ENCODE measurements at places on chromosomes 4 and X. TPM values are rescaled to one million over a fixed set of nuclear protein-coding genes. Genes with fewer than 3 reads are reported as not detected.

- peak; percentile 8 for DNase-seq
Observed at GRCh38 chrX:9805956-9806355, 19.7 kb downstream of the SHROOM2 start.

DNA sequence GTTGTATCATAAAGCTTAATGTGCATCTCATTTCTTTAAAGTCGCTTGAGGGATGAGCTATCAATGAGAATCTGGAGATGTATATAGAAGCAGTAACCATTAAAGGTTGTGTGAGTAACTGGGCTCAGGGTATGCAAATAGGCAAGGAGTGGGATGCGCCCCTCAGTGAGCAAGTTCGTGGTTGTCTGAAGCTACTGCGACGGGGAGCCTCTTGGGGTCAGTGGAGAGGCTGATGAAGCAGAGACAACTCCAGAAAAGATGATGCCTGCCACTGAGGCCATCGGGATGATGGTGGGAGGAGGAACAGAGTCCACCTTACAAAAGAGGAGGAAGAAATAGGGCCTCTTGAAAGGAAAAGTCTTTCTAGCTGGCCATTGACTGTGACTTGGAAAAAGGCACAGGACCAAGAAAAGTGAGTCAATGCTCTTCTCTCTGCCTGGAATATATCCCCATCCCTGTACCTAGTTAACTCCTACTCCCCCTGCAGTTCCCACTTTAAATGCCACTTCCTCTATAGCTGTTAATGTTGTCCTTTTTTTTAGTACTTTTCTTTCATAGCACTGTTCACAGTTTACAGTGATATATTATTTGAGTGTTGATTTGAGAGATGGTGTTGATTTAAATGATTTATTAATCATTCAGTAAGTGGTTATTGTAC, 51.4 kb upstream of the LSM6 start:
- DNase-seq, result no peak

- no peak for DNase-seq
Observed at GRCh38 chr4:11894977-11895376, 466.3 kb upstream of the HS3ST1 start.

DNA sequence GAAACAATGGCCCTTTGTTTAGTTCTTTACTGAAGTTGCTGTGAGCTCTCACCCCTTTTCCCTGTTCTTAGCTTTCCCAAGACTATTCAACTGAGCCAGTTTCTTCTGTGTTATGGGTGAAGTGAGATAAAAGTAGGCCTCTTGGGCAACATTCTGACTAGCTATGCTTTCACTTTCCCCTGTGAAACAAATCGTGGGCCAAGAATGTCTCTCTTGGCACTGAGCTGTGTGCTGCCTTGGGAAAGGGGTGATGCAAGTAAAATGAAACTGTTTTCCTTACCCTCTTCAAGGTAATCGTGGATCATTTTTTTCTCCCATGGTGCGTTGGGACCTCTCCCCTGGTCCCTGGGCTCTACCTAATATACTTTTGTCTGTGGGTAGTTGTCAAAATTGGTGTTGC, 653.9 kb upstream of the MAGEB2 start:
- no peak for DNase-seq

DNA sequence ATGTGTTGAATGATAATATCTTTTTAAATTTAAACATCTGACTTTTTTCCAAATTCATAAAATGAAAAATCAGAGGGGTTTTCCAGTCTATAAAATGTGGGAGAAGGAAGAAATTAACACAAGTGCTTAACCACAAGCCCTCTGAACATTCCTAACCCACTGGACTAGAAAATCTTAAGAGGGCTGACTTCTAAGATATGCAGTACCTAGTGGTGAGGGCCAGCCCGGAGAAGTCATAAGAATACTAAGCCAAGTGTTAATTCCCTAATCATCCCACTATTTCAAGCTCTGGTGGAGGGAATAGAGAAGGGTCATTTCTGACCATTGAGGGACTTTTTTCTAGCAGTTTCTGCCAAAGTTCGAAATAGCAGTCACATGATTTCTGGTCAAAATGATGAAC, 86.9 kb upstream of the NEIL3 start:
- no peak for DNase-seq

GRCh38 chr4:83013420-83013867, 2.8 kb upstream of the LIN54 start:
- DNase-seq, result no peak

Gene SLC34A2
- 0.61 TPM for total RNA-seq

Gene PF4V1
- total RNA-seq, result 2.6 TPM

Gene CENPE
- 4.4 TPM for total RNA-seq

Gene GLRA2
- total RNA-seq, result not detected

Gene CTAG1B
- not detected for total RNA-seq

Measured in spleen (tissue), 13 donors.